Mammary microvascular endothelial cell (primary cell): ENCODE measurements at places on chromosomes 16 and 17. TPM values are rescaled to one million over a fixed set of nuclear protein-coding genes. Genes with fewer than 3 reads are reported as not detected.

The NLK gene
- total RNA-seq = 35.7 TPM in 2 replicates

The MMP15 gene
- 12.3 and 13.4 TPM in 2 replicates for total RNA-seq

The KRT25 gene
- total RNA-seq = not detected in 2 replicates

The PPP1R1B gene
- total RNA-seq = not detected in 2 replicates

The NOS2 gene
- 0.05 and 0.07 TPM in 2 replicates for total RNA-seq

The NFATC3 gene
- 21.0 and 22.1 TPM in 2 replicates for total RNA-seq

The PDIA2 gene
- 0.07 TPM in 1 of 2 replicates, not detected in the other for total RNA-seq

The PRAC1 gene
- total RNA-seq = not detected in 2 replicates

The TP53TG3D gene
- not detected in 2 replicates for total RNA-seq

The SOCS1 gene
- total RNA-seq = 1.7 and 2.4 TPM in 2 replicates

The RGS9 gene
- 0.33 and 0.64 TPM in 2 replicates for total RNA-seq

The TUBD1 gene
- 4.1 and 8.2 TPM in 2 replicates for total RNA-seq

The EPX gene
- total RNA-seq = not detected in 2 replicates

The STX8 gene
- 76.9 and 99.2 TPM in 2 replicates for total RNA-seq

The GOSR2 gene
- total RNA-seq = 32.3 and 33.4 TPM in 2 replicates

The MRC2 gene
- 7.6 and 9.5 TPM in 2 replicates for total RNA-seq

The ENPP7 gene
- total RNA-seq = not detected in 2 replicates

The TM4SF5 gene
- not detected in 2 replicates for total RNA-seq

The LRRC46 gene
- total RNA-seq = 0.10 TPM in 1 of 2 replicates, not detected in the other

The SDK2 gene
- not detected in 2 replicates for total RNA-seq

The WNT9B gene
- total RNA-seq = not detected in 2 replicates

The KANSL1 gene
- total RNA-seq = 16.3 and 22.4 TPM in 2 replicates

The FBXW10 gene
- total RNA-seq = 0.07 TPM in 1 of 2 replicates, not detected in the other

The CHAD gene
- not detected in 2 replicates for total RNA-seq

The NXPH3 gene
- 0.13 and 0.54 TPM in 2 replicates for total RNA-seq

The MT1H gene
- total RNA-seq = not detected in 2 replicates

The KRT31 gene
- total RNA-seq = not detected in 2 replicates

The TMC7 gene
- total RNA-seq = 1.5 and 2.5 TPM in 2 replicates

The AANAT gene
- not detected in 2 replicates for total RNA-seq

The TUBB3 gene
- 202 and 210 TPM in 2 replicates for total RNA-seq

The KRTAP4-3 gene
- not detected in 2 replicates for total RNA-seq

The PABPN1L gene
- not detected in 2 replicates for total RNA-seq

The BICDL2 gene
- total RNA-seq = not detected in 2 replicates

The RNF166 gene
- 20.8 and 24.9 TPM in 2 replicates for total RNA-seq

The C16orf96 gene
- 0.05 TPM in 1 of 2 replicates, not detected in the other for total RNA-seq

The PSMC3IP gene
- total RNA-seq = 13.1 and 13.2 TPM in 2 replicates

The MC1R gene
- total RNA-seq = 0.87 and 1.1 TPM in 2 replicates

The LDHD gene
- total RNA-seq = 0.34 and 0.40 TPM in 2 replicates

The FOXK2 gene
- 28.3 and 33.9 TPM in 2 replicates for total RNA-seq

The CRYBA1 gene
- not detected in 2 replicates for total RNA-seq

The SOST gene
- not detected in 2 replicates for total RNA-seq

The TPSG1 gene
- total RNA-seq = not detected in 2 replicates
